ENCODE measurements at places on chromosomes 6 and 20.
A peak's percentile ranks its signal among the peaks of the same experiment; 100 is the strongest.

DNA sequence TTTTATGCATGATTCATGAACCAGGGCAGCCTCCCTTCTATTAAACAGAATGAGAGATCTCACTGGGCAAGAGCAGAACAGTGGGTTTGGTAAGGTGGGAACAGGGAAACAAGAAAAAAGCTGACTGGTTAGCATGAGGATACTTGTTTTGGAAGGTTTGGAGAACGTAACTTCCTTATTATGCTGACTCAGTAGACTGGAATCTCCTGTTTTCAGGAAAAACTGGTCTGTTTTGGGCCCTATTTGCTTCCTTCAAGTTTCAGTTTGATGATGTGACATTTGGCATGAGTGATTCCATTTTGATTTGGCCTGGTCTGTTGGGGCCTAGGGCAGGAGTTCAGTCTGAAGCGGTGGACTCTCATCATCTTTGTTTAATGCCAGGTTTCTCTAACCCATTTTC, 172.0 kb downstream of the MYLK4 start:
- DNase-seq, result no peak

GRCh38 chr6:115067690-115068447, 725.0 kb upstream of the HS3ST5 start:
- no peak for DNase-seq

DNA sequence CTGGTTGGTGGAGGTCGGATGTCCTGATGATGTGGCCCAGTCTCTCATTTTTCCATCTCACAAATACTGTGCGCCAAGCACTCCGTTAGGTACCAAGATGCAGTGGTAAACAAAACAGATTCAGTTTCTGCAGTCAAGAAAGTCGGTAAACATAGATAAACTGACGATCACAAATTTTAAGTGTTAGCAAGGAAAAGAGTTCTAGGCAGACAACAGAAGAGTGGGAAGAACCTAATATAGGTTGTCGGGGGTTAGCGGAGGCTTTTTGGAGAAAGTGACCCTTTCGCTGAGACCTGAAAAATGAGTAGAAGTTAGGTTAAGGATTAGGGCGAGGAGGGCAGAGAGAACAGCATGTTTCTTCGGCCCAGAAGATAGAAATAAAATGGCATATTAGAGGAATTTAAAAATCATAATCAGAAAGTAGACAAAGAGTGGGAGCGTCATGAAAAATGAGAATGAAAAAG, 514 bp downstream of the ORC3 start:
- DNase-seq, result no peak

DNA sequence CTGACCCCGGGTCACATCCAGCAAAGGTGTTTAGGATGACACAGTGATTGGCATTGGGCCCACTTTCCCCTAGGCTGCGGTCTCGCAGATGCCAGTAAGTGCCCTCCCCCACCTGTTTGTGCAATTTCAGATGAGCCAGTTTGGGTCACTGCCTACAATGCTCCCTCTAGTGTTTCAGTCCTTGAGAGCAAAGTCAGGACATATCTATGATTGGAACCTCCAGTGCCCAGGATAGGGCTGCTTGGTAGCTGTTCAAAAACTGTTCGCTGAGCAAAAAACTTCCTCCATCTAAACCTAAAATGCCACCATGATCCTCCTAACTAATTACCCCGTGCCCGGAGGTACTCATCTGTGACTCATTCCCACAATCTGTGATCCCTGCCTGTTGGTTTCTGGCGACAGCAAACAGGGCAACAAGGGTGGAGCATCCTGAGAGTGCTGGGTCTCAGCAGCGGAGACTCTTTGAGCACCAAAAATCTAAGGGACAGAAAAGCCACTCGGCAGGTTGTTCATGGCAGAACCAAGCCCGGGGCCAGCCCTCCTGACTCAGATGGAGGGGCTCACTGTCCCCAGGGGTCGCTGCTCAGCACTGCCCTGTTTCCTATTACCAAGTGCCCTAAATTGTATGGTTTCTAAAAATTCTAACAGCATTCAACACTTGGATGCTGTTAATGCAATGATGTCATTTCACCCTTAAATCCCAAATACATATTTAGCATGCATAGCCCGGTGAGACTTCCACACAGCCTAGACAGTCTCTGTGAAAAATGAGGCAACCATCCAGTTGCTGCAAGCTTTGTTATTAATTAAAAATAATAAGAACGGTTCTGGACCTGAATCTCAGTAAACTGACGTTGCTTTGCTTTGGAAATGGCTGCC, 5.0 kb downstream of the VSX1 start:
- no peak for DNase-seq

- no peak for DNase-seq
These were observed 67.2 kb downstream of the UTRN start for GRCh38 chr6:144352331-144352730.

DNA sequence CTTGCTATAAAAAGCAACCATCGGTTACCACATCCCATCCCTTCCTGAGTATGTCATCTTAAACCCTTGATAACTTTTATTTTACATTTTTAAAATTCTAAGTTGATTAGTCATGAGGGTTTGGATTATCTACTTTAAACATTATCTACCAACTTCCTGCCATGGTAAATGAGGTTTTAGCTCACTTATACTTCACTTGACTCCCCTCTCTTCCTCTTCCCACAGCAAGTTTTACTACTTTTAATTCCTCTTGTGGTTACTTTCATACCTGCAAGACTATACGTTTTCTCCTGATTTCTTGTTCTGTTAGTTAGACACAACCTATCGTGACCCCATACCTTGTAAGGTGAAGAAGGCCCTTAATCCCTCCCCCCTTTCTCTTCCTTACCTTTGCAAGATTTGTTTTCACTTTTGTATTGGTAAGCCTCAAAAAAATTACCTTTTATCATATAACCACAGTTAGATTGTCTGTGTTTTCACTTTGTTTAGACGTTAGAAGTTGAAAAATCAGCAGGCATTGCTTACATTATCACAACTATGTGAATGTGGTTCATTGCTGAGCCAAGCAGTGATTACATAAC, 60.1 kb upstream of the OGFRL1 start:
- DNase-seq, result no peak

- no peak for DNase-seq
These were observed 88.6 kb upstream of the SLC35F1 start for GRCh38 chr6:117818449-117818848.

- DNase-seq, result no peak
These were observed 23.3 kb downstream of the EDN1 start for GRCh38 chr6:12313306-12313991.

- no peak for DNase-seq
These were observed 164.8 kb downstream of the FAXC start for GRCh38 chr6:99184696-99185095.

DNA sequence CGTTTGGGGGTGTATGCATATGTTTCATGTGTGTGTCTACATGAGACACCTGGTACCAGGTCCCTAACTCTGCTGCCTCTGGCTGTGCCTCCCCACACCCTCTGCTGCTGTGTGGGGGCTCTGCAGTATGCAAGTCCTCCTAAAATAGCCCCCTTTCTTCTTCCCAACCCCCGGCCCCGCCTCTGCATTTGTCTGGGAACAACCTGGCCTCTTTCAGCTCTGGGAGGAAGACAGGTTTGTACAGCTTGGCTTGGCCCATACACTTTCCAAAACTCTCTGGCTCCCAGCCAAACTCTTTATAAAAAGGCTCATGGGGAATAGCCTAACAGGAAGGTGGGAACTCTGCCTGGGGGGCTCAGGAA, 27.1 kb upstream of the EMILIN3 start:
- DNase-seq, result no peak

GRCh38 chr6:143429970-143430369, 20.5 kb downstream of the ADAT2 start:
- DNase-seq, result no peak

- no peak for DNase-seq
These were observed 108.4 kb downstream of the HUS1B start for GRCh38 chr6:548517-548916.

- peak; percentile 47 for DNase-seq
These were observed 41.8 kb downstream of the RBM38 start for GRCh38 chr20:57432862-57433491.

- DNase-seq, result no peak
These were observed 13.8 kb upstream of the B4GALT5 start for GRCh38 chr20:49727478-49727877.

DNA sequence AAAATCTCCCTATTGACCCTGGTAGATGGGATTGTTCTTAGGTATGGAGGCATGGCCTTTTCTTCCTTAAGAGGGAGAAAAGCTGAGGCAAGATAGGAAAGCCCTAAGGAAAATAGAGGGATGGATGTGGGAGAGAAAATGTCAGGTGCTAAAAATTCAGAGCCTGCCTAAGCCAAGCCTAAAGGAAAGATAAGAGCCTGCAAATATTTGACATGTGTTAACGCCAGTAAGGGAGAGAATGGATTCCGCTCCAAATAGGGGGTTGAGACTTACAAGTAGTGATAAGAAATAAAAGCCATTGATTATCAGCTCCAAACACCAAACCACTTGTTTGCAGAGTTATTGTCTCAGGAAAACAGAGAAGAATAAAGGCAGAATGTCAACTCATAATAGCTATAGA, 533.6 kb downstream of the PTPRT start:
- DNase-seq, result no peak

- DNase-seq, result no peak
These were observed 132.8 kb upstream of the AGPAT4 start for GRCh38 chr6:161406646-161407045.

DNA sequence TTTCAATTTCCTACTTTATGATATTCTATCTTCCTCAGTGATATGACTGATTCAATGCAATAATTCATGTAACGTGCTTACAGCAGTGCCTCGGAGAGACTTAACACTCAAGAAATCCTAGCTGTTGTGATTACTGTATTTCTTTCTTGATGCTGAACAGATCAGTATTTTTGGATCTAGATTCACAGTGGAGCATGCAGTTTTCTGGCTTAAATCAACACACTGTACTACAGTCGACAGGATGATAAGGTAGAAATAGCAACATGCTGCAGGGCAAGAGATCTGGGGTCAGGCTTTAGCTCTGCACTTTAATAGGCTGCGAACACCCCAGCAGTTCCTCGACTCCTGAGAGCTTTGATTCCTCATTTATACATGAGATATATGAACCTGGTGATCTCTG, 161.0 kb downstream of the AIG1 start:
- DNase-seq, result no peak

DNA sequence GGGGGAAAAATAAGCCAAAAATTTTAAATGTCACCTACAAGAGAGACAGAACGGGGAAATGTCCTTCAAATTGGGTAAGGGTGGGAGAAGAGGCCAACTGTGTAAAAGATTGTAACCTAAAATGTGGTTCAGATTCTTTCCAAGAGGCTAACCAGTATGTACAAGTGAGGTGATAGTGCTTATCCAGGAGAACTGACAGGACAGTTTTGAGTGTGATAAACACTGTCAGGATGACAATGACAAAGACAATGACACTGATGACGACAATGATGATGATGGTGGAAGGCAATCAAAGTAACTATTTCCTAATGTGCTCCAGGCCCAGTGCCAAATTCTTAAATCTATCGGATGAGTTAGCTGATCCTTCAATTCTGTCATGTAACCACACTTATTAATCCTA, 57.3 kb downstream of the TASP1 start:
- no peak for DNase-seq

DNA sequence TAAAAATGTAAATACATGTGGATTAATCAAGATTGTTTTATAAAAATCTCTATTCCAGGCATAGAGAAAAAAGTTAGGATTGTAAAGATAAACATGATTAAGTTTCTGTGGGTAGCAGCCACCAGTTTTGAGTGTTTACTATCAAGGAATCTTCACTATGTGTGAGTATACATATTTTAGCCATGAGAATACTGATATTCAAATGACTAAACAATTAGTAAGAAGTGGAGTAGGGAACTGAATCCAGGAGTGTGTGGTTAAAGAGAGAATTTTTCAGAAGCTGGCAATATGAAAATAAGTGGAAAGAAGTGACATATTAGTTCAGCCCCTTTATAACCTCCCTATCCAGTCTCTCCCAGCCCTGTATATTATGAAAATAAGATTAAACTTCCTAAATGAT, 10.3 kb downstream of the ELOVL2 start:
- no peak for DNase-seq

GRCh38 chr6:31407699-31408098, 4.3 kb downstream of the MICA start:
- DNase-seq, result no peak

DNA sequence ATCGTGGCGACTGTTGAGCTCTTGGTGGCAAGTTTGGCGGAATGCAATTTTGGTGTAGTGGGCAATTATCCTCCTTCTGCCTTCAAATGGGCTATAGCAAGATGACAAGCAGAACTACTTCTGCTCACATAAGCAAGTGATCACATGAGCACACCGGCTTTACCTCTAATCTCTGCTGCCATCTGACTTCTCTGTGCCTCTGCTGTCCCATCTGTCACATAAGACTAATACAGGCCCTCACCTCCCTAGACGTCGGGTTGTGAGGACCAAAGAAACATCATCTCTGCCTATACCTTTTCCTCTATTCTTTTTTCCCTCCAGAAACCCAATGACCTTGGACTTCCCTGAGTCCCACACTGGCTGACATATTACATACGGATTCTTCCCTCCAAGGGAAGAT, 13.3 kb upstream of the WTAP start:
- DNase-seq, result no peak

GRCh38 chr20:48339986-48340882, 487.6 kb downstream of the PREX1 start:
- no peak for DNase-seq

DNA sequence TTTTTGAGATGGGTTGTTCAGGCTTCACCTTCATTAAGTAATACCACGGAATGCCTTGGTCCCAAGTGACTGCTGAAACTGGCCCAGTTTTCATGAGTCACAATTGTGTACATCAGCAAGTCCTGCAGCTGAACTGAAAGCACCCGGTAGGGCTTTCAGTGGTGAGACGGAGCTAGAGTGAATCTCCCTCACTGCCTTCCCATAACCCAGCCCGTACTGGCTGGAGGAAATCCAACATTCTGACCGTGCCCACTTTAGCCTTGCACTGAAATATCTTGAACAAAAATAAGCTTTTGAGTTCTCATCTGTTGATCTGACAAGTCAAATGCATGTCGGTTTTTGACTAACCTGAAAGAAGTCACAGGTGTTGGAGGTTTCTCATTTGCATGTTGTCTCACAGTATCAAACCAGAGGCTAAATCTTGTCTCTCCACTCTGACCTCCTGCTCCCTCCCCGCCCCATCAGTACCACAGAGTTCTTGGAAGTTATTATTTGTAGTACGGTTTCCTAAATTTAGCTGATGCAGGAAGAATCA, 35.9 kb downstream of the DUSP22 start:
- DNase-seq, result no peak

All from stimulated activated CD4-positive, alpha-beta T cell treated with anti-CD3 and anti-CD28 coated beads, Interleukin-2, amount 100 ng/mL, for 48 hours (primary cell).